SK-N-SH treated with all-trans-retinoic acid at 6 μM for 48 hours (cell line): ENCODE measurements at places on chromosomes 12 and 14.

DNA sequence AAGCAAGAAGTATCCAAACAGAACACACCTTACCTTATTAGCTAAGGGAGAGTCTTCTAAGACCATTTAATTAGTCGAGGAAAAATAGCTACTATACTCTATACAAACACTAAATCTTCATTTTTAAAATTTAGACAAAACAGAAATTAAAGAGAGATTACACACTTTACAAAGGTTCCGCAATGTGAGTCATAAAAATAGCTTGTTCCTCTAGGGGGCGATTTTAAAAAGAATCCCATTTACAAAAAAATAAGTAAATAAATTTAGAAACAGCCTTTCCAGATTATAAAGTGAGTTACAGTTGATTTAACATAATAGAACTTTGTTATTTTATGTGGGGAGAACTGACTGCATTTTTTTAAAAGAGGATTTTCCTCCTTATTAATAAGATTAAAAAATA, 201.6 kb downstream of the PAX9 start:
- no peak for ATAC-seq

DNA sequence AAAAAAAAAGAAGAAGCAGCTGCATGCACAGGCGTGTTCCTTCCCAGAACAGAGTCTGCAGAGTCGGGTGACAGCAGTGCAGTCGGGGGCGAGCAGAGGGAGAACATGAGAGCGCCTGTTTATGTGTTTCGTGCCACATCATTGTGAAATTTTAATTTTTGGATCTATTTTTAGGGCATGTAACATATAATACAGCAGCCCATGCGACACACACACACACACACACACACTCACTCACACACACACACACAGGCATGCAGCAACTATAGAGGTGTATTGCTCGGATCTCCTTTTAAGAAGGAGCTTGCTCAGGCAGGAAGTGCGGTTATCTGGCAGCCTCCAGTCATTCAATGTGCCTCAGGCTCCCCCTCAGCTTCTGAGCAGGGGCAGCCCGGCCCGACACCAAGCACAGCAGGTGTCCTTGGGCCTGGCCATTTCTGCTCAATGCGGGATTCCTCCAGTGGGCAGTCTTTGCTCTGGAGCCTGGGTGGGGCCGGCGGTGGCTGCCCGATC, 71.8 kb downstream of the ZNF664 start:
- no peak for ATAC-seq

- ATAC-seq: no peak; the same call in 2 of the 3 replicates
These were observed at the start of the genes FOXA1 and TTC6 for GRCh38 chr14:37594971-37595808. TSS of gene FOXA1 (minus strand) at chr14:37595249. CDS start at chr14:37594972, 277 bp downstream. TSS of gene TTC6 (plus strand) at chr14:37595629. CDS start at chr14:37622065, 26,436 bp downstream.

DNA sequence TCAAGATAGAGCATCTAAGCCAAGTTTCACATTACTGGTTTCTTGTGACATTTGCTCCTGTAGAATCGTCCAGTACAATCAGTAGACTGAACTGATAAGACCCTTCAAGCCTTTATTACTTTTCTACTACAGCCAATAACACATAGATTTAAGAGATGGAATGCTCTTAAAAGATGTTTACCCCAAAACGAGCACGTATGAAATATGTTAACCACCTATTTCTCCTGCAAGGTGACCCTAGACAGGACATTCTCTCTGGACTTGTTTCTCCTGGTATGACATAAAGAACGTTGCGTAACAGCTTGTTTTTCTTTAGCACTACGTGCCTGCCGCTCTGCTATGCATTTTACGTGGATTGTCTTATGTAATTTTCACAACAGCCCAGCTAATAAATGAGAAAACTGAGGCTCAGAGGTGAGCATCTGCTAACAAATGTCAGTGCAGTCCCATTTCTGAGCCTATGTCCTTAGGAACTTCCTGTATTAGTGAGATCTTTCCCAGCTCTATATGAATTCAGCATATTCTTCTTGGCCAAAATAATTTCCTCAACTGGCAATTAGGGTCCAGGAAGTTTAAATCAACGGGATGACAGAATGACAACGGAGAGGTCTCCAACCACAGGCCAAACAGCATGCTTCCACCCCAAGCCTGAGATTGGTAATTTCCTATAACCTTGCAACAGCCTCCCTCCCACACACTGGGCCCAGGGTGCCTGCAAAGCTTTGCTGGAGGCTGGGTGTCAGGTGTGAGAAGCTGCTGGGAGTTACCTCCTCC, 3.7 kb downstream of the NFKBIA start:
- ATAC-seq: no peak

DNA sequence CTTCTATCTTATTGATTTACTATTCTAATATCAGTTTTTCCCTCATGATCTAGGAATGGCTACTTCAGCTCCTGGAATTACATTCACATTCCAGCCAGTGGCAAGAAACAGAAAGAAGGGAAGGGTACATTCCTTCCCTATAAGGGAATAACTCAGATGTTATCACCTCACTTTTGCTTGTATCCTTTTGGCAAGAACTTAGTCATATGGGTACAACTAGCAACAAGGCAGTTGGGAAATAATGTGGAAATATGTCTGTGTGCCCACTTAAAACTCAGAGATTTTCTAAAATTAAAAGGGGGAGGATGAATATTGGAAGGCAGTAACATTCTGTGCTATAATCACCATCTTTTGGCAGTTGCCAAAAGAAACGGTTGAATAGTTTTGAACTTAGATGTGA, 85.6 kb downstream of the MSRB3 start:
- ATAC-seq: peak; percentile 69

GRCh38 chr12:106455111-106455510, 97.6 kb downstream of the POLR3B start:
- no peak for ATAC-seq

GRCh38 chr12:110862329-110862728, 15.5 kb downstream of the CCDC63 start:
- no peak for ATAC-seq

GRCh38 chr14:92175811-92176210, 54.0 kb downstream of the CPSF2 start:
- no peak for ATAC-seq

- peak; percentile 92 for ATAC-seq
These were observed 9.0 kb downstream of the PITPNM2 start for GRCh38 chr12:123141615-123142517.

GRCh38 chr14:101257551-101257950, 303.7 kb upstream of the DIO3 start:
- no peak for ATAC-seq

DNA sequence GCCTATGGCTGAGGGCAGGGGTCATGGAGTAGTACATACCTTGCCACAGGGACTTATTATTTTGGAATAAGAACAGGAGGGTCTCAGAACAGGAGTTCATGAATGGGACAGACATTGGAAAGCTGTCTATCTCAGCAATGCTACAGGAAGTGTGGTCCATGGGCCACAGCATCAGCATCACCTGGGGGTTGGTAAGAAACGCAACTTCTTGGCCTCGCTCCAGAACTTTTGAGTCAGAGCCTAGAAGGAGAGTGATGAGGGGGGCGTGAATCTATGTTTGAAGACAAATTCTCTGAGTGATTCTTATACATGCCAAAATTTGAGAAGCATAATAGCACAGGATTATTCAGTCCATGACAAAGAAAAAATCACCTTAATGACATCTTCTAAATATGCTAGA, 156.6 kb downstream of the RPAP3 start:
- no peak for ATAC-seq

DNA sequence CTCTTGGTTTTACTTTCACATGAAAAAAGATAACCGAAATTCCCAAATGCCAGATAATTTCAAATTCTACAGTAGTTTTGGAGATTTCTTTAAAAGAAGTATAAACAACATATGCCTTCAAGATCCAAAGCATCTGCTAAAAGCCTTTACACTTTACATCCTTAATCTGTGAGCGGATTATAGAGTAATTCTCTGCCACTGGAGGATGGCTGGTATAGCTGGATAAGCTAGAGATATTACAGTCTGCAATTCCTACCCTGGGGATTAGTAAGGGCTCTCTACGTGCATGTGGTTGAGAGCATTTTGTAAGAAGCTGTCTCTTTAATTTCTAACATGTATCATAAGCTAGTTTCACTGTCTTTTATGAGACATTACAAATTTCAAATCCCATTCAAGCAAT, 240.3 kb upstream of the HMGA2 start:
- ATAC-seq: no peak

- ATAC-seq: peak; percentile 77
These were observed 60.9 kb upstream of the OR4E1 start for GRCh38 chr14:21734457-21735074.

- ATAC-seq: no peak
These were observed 132.8 kb upstream of the FSCB start for GRCh38 chr14:44639781-44640385.

- ATAC-seq: no peak
These were observed 272.5 kb downstream of the TMEM132D start for GRCh38 chr12:129631316-129631715.

GRCh38 chr12:92733181-92733580, 30.4 kb downstream of the PLEKHG7 start:
- ATAC-seq: no peak

DNA sequence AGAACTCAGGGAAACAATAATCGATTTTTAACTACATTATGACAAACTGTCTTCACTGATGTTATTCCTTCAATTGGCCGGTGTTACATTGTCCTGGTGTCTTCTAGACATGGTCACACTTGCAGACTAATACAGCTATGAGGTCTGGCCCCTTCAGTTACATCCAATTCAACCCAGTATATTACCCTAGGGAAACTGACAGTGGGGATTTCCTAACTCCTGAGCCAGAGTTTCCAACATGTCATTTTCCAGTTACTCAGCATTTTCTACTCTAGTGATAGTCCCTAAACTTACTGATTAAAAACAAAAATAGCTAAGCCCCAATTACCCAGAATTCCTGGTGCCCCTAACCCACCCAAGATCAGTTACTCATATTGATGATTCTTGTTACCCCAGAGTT, 21.1 kb downstream of the IFNG start:
- ATAC-seq: no peak

DNA sequence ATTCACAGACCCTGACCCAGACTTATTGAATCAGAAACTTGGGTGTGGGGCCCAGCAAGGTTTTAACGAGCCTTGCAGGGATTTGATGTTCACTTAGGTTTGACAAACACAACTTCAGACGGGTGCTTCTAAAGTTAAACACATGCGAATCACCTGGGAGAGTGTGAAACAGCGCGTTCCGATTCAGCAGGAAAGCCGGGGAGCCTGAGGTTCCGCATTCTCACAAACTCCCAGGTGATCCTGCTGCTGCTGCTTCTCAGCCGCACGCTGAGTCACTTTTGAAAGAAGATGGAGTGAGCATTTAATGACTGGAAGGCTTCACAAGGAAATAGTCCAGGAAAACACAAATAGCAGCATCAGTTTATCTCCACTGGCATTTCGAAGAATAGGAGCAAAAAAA, 44.2 kb upstream of the DDX11 start:
- ATAC-seq: no peak

- ATAC-seq: no peak
These were observed 25.4 kb downstream of the KRT76 start for GRCh38 chr12:52751795-52752194.

- ATAC-seq: peak; percentile 47
These were observed 56.9 kb downstream of the ACTN1 start for GRCh38 chr14:68922201-68922621.

GRCh38 chr12:116502989-116503496, 56.1 kb upstream of the MAP1LC3B2 start:
- no peak for ATAC-seq

- no peak for ATAC-seq
These were observed 72.9 kb upstream of the FOXN3 start for GRCh38 chr14:89489761-89490437.

DNA sequence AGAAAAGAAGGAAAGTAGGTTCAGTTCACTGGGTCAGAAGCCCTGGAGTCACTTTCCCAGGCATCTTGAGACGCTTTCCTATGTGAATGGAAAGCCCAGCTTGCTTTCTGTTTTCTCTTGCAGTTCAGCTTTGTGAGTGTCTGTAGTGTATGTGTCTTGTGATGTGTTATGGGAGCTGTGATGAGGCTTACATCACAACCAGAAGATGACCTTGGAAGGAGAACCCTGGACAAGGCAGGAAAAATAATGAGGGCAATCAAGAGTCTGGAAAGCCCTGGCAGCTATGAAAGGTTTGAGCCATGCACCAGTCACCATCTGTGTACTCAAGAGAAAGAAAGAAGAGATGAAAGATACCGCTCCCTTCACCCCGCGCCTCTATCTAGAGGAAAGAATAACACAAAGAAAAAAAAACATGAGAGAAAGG, 35.2 kb upstream of the PTGR2 start:
- no peak for ATAC-seq

GRCh38 chr14:73997944-73998447, 21.1 kb downstream of the ENTPD5 start:
- ATAC-seq: no peak

GRCh38 chr14:106094654-106095189, 568.3 kb downstream of the TMEM121 start:
- no peak for ATAC-seq

DNA sequence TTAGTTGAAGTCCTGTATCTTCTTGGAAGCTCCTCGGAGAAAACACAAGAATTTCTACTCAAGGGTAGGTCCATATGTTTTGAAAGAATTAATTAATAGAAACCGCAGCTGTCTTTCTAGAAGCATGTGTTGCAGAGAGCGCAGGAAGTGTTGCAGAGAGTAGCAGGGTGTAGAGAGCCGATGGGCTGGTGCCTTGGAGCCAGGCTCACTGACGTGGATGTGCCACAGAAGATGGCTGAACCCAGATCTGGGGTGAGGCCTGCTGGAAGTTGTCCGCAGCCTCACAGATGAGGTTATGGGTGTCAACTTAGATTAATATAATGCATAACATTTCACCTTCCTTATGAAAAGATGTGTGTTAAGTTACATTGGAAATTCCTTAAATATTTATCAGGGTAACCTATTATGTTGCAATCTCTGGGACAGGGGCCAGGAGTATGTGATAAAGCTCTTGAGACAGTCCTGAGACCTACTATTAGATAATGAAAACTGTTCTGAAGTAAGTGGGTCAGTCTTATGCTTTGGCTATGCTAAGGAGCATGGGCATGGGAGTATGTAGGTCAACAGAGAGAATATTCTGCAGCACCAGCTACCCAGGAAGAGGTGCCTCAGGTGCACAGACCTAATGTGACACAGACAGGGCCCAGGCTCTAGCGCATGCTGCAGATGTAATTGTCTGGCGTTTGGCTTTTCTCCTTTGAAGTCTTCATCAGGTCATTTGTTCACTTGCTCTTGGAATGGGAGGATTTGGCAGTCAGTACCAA, 973.3 kb downstream of the BCL11B start:
- ATAC-seq: no peak

GRCh38 chr12:93741659-93742109, 64.5 kb downstream of the CRADD start:
- peak; percentile 60 for ATAC-seq

GRCh38 chr12:2735432-2735831, 59.3 kb upstream of the FKBP4 start:
- no peak for ATAC-seq

GRCh38 chr12:68236421-68237059, 10.9 kb upstream of the IL26 start:
- no peak for ATAC-seq
